HEK293T (cell line): ENCODE measurements at places on chromosomes 5 and 9.

- peak; percentile 36 for DNase-seq
Measured at GRCh38 chr5:103232393-103232999, 26.1 kb upstream of the MACIR start.

- DNase-seq = peak; percentile 86
Measured at GRCh38 chr9:137286975-137287383, 9.5 kb downstream of the TOR4A start.

GRCh38 chr5:138230261-138230660 lies 17.1 kb upstream of the CDC23 start:
- no peak for DNase-seq

GRCh38 chr5:84354101-84354500 lies 30.6 kb downstream of the EDIL3 start:
- DNase-seq = no peak

- no peak for DNase-seq
Measured at GRCh38 chr9:94979904-94980507, 253.5 kb downstream of the AOPEP start.

- no peak for DNase-seq
Measured at GRCh38 chr5:140202078-140202477, 27.1 kb downstream of the CYSTM1 start.

- DNase-seq = peak; percentile 91
Measured at GRCh38 chr5:55534436-55535198, at the start of gene PLPP1. TSS of gene PLPP1 (minus strand) at chr5:55534964. CDS start at chr5:55534629, 335 bp downstream.

- DNase-seq = no peak
Measured at GRCh38 chr9:100443781-100444768, 17.1 kb downstream of the MSANTD3 start.

DNA sequence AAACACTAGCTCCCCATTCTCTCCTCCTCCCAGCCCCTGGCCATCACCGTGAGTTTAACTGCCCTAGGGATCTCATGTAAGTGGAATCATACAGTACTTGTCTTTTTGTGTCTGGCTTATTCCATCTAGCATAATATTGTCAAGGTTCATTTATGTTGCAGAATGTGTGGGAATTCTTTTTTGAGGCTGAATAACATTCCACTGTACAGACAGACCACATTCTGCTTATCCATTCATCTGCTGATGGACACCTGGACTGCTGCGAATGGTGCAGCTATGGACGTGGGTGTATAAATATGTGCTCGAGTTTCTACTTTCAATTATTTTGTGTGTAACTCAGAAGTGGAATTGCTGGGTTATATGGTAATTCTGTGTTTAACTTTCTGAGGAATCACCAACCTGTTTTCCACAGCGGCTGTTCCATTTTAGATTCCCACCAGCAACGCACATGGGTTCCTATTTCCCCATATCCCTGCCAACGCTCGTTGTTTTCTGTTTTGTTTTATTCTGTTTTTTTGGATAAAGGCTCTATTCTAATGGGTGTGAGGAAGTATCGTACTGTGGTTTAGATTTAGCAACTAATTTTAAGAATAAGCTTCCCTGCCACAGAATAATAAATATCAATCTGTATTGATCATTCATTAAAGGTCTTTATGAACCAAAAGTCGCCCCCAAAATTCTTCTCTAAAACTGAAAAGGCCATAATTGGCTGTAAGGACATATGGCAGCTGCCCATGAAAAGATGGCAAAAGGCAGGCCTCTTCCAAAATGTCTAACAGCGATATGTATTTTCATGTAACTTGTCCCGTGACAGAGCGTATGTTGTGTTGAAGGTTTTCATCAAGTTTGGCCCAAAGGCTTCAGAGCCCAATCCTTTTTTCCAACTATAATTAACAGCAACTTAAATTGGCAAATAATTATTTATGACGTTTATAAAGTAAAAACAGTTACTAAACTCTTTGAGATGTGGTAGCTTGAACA lies 70.3 kb downstream of the DAP start:
- no peak for DNase-seq

GRCh38 chr9:72728031-72728770 lies 206.8 kb downstream of the TMC1 start:
- DNase-seq = no peak

DNA sequence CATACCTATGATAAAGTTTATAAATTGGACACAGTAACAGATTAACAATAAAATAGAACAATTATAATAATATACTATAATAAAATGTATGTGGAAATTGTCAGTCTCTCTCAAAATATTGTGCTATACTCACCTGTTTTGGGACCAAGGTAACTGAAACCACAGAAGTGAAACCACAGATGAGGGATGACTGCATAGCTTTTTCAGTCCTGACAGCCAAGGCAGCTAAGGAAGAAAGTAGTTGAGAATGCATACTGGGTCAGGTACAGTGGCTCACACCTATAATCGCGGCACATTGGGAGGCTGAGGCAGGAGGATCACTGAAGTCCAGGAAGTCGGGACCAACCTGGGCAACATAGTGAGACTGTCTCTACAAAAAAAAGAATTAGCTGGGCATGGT lies 8.9 kb downstream of the SRP19 start:
- no peak for DNase-seq

- no peak for DNase-seq
Measured at GRCh38 chr9:33459115-33459514, 11.7 kb upstream of the AQP3 start.
